Kidney tubule cell (primary cell): ENCODE measurements at places on chromosomes 7 and 10.

DNA sequence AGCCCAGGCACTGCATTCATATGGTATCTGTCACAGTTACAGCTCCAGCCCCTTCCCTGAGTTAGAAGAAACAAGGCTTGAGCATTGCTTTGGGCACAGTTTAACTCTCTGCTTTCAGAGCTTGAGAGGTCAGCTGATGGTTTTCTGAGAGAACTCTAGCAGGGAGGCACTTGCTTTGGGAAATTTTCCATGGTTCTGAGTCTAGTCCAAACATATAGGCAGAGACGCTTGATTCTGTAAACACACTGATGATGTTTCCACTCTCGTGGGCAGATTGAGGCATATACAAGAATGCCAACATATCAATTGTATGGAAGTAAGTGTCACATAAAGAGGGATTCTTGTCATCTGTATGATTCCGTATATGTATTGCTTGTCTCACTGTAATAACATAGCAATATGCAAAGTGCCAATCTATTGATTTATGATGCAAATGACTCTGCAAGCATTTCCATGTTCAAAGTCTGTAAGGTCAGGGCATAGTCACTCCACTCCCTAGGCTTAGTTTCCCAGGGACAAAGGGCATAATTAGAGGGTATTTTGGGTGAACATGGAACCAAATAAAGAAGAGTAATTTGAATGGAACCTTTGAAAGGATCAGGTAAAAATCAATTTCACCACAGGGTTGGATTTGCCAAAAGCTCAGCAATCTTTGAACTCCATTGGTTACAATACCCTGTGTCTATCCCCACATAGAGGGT, 239.0 kb downstream of the INHBA start:
- no peak for DNase-seq

GRCh38 chr7:14021069-14021468, 31.6 kb upstream of the ETV1 start:
- DNase-seq = peak; percentile 62

DNA sequence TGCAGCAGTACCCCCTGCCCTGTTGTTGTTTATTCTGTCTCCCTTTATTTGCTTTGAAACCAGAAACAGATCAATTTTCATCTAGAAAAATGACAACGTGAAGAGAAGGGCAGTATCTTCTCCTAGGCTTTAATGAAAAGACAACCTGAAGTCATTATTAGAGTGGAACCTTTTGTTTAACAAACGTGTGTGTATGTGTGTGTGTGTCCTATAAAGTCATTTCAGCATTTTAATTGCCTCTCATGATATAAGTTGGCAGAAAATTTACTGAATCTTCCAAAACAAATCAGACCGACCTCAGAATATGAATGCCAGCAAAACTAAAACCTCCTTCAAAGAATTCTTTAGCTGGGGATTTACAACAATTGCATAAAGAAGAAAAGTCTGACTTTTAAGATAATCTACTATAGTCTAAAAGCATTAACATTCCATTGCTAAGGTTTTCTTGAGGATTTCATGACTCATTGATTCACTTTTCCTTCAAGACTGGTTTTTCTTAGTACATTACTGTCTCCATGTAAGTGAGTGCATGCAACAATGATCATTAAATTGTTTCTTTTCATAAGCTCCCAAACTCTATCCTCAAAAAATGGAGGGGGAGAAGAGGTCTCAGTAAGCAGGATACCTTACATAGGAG, 3.2 kb downstream of the GLI3 start:
- DNase-seq = peak; percentile 21

DNA sequence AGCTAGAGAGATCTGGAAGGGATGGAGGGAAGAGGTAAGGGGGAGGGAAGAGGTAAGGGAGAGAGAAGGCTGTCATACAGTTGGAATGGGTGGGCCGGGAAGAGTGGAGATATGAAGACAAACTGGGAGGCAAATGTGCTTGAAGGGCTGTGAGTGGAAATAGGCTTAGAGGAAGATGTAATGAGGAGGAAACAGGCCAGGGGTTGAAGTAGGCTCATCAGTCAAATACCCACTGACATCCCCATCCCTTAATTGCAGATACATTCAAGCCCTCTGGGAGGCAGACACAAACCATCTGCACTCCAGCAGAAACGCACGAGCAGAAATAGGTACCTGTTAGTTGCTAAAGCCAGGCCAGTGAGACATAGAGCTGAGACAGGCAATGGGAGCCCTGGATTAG, 2.1 kb downstream of the SYNPO2L start:
- DNase-seq = peak; percentile 26

GRCh38 chr10:119680050-119680449, 28.9 kb downstream of the BAG3 start:
- DNase-seq = peak; percentile 81

GRCh38 chr10:45256246-45256645, 59.2 kb downstream of the OR13A1 start:
- no peak for DNase-seq

- DNase-seq = peak; percentile 95
These were observed 9.3 kb downstream of the NOD1 start for GRCh38 chr7:30469303-30469702.

DNA sequence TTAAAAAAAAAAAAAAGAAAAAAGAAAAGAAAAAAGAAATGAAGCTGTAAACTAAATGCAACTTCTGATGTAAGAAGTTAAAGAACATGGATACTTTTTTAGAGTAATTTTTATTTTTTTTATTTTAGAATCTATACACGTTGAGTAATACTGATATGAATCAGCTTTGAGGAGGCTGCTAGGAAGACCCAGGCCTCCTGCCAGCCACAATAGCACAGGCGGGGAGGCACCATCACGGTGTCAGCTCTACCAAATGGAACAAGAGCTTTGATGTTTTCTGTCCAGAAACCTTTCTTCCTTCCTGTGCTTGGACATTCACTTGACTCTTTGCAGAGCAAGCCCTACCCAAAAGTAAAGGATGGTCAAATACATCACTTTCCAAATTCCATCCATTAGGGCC, 45.3 kb upstream of the EGR2 start:
- no peak for DNase-seq

GRCh38 chr7:6317797-6318438, 45.5 kb upstream of the CYTH3 start:
- DNase-seq = peak; percentile 51

DNA sequence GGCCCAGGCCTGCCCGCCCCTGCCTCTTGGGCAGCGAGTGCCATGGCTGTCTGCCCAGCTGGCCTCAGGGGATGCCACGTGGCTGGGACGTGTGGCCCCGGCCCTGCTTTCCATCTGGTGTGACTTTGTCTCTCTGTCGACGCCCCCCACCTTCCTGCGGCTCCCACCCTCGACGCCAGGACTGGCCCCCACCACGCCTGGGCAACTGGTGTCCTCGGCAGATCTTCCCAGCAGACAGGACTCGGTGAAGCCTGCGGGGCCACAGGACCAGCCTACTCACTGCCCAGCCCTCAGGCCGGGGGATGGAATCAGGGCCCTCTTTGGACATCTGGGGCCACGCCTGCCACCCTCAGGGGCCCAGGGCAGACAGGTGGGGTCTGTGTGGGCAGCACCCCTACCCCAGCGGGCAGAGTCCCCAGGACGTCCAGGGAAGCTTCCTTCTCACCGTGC, 55.1 kb downstream of the UNCX start:
- DNase-seq = no peak

- no peak for DNase-seq
These were observed 72.1 kb downstream of the RNF133 start for GRCh38 chr7:122626785-122627184.

DNA sequence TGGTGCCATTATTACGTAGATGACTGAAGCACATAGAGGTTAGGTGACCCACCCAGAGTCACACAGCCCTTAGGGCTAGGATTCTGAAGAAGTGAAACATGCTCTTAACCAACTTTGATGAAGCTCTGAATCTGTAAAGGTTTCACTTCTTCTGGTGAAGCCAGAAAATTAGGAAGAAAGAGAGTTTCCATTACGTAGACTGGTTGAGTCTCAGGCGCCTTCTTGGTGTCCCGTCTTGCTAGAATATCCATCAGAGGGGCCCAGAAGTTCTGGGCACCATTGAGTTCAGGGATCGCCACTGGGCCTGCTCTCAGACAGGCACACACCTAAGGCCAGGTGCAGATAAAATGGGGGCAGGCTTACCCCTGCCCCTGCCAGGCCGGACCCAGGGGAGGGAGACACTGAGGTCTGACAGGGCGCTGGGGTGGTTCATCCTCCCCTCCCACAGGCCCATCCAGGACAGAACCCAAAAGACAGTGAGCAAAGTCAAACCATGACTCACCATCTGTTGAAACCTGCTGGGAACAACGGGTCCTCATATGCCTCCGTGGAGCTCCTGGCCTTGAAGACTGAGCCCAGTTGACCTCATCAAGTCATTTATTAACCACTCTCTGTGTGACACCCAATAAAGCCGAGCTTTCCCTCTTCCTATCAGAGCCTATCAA, 33.2 kb downstream of the DRGX start:
- peak; percentile 64 for DNase-seq

- DNase-seq = no peak
These were observed 436.3 kb upstream of the NPVF start for GRCh38 chr7:25664593-25664992.

- DNase-seq = no peak
These were observed 125.3 kb downstream of the CHN2 start for GRCh38 chr7:29319719-29320521.

- no peak for DNase-seq
These were observed 103.1 kb downstream of the GSAP start for GRCh38 chr7:77313085-77313484.

GRCh38 chr7:66099232-66099550, 15.5 kb upstream of the CRCP start:
- no peak for DNase-seq

GRCh38 chr7:128697302-128697905, 25.3 kb downstream of the GARIN1A start:
- peak; percentile 39 for DNase-seq

- DNase-seq = peak; percentile 84
These were observed 43.4 kb downstream of the MYOF start for GRCh38 chr10:93438613-93439253.
